ENCODE measurements at places on chromosomes 4 and X.

DNA sequence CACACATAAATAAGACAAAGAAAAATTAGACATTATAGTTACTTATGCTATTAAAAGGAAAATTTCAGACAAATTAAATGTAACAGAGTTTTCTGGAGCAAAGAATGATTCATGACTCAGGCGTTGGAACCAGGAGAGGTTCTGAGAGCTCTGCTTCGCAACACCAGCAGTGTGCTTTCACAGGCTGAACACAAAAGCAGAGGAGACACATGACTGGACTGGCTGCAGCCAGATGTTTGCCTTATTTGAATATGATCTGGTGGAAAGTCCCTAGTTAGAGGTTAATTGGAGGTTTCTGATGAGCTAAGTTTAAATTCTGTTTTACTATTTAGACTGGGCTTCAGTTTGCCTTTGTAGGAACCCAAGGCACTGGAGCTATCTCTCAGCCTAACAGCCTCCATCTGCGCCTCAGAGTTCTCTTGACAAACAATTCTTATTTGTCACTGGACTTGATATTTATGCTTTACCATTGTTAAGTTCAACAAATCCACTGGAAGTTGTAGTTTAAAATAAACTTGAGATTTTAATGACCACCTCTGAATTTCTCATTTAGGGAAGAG is 16.2 kb downstream of the BOD1L1 start:
- no peak for DNase-seq

- DNase-seq: no peak
Measured at GRCh38 chr4:38819569-38819968, 15.0 kb upstream of the TLR1 start.

DNA sequence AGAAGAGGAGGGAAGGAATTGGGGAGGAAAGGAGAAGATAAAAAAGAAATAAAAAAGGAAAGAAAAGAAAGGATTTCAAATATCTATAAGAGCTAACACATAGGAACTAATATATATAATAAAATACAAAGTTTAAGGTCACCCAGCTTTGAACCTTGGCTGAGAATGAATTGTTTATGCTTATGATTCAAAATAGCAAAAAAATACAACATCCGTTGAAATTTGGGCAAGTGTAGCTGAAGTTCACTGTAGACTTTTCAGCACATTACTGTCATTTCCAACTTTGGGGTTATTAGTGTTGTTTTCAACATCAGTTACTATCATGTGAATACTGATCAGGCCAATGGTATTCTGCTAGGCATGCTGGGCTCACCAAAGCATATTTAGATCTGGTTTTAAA is 395.2 kb upstream of the INTU start:
- no peak for DNase-seq

DNA sequence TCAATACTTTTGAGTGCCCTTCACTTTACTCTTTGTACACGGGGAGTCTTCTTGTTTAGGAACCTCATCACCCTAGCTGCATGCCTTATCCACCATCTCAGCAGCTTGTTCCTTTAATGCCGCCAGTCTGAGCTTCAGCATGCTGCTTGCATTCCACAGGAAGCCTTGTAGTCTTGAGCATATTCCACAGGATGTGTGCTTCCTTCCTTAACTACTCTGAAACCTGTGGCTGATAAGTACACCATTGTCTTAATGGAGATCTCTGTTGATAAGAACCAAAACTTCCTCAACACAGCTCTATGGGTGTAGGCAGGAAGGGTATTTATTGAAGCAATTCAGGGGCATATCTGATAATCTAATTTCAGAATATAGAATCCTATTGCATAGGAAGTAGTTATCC is 24.4 kb upstream of the CCNI start:
- no peak for DNase-seq
